ENCODE measurements at places on chromosomes 4 and X.

- no peak for DNase-seq
These were observed 16.0 kb downstream of the XG start for GRCh38 chrX:2767631-2768455.

- DNase-seq = peak; percentile 9
These were observed 73.3 kb downstream of the RBM46 start for GRCh38 chr4:154854362-154854761.

- no peak for DNase-seq
These were observed 365.7 kb upstream of the MAD2L1 start for GRCh38 chr4:120432301-120432860.

DNA sequence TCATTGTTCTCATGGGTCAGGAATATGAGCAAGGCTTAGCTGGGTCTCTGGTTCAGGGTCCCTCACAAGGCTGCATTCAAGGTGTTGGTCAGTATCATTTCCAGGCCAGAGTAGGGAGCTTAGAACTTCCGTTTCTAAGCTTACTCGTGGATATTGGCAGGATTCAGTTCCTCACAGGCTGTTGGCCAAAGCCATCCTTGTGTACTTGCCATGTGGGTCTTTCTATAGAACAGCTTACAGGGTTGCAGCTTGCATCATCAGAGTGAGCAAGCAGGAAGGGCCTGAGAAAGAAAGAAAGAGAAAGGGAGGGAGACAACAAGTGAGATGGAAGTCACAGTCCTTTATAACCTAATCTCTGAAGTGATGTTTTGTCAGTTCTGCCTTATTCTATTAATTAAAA is 5.1 kb upstream of the LIMCH1 start:
- no peak for DNase-seq

Measured in HEK293T (cell line).